Substantia nigra (tissue), 51 donors: ENCODE measurements at places on chromosomes 12 and 14.
A peak's percentile ranks its signal among the peaks of the same experiment; 100 is the strongest.

- DNase-seq: no peak
Observed at GRCh38 chr12:20492251-20492760, 124.0 kb downstream of the PDE3A start.

GRCh38 chr12:23375621-23376020 is 573.8 kb downstream of the SOX5 start:
- DNase-seq: no peak

DNA sequence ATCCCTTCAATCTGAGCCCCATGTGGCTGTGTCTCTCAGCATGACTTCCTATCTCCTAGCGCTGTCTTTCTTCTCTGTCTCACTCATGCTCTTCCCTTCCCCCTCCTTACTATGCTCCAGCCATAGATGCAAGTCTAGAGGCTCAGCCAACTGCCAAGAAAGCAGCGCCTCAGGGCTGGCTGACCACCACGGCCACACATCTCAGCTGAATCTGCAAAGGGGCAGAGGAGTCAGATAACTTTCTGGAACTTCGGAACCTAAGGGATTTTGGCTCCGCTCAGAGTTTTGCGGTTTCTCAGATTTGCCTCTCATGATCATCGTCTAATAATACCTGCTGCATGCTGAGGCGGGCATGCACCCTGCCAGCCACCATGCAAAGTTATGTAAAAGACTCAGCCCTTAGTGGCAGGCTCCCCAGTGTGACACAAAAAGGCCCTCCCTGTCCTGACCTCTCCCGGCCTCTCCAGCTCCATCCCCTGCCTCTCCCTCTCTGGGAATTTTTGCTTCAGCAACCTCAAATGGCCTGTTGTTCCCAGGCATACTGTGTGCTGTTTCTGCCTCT is 5.0 kb upstream of the FGF6 start:
- no peak for DNase-seq

- no peak for DNase-seq
Observed at GRCh38 chr12:54590978-54591591, 2.6 kb upstream of the PPP1R1A start.

DNA sequence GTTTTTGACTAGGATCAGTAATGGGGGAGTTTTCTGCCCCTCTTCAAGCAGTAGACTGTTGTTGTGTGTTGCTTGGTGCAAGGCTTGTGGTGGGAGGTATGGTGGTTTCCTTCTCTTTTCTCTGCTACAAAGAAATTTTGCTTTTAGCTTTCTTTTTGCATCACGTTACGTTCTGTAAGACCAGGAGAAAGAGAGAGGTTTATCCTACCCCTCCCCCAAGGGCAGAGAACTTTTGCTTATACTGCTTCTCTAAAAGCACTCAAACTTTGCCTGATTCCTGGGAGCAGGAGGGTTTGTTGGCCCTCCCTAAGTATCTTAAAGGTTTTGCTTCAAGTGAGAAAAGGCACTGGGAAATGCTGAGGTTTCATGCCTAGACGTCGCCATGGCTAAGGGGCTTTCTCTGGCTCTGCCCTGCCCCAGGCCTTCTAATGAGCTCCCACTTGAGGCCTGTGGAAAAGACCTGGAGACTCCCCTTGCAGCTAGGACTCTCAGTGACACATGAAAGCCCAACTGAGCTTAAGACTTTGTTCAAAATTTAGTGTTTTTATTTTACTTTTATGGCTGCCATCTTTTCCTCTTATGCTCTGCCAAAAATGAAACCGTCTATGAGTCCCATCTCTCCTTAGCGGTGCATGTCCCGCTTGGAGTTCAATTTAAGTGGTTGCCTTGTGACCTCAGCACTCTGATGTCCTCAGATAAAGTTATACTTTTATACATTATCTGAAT is 49.2 kb downstream of the EIF2S3B start:
- no peak for DNase-seq

DNA sequence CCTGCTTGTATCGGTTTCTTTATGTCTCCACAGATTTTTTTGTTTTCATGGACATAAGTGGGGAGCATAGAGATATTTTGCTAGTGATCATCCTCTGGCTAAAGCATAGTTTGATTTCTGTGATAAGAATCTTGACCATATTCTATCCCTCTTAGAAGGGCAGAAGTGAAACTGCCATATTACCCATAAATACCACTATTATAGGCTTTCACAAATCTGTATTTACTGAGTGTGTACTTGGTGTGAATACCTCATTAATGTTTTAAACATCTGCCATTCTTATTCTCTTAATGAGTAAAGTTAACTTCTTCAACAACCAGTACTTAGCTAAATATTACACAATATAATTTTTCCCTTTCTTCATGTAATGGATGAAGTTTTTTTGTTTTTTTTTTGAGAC is 16.1 kb downstream of the WNK1 start:
- DNase-seq: no peak

DNA sequence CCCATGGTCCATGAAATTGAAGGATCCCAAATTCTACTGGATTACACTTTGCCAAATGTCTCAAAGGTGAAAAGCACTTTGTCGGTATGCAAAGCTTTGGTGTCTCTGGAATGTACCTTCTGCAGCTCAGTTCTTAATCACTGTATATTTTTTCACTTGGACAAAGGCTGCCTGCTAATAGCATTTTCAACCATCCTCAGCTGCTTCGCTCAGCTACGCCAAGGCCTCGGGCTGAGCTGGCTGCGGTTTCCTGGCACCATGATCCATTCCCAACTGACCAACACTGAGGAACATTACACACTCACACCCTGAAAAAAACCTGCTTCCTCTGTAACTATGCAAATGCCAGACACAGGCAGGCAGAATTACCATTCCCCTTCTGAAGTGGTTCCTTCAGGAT is 335.2 kb downstream of the DPF3 start:
- peak; percentile 34 for DNase-seq

DNA sequence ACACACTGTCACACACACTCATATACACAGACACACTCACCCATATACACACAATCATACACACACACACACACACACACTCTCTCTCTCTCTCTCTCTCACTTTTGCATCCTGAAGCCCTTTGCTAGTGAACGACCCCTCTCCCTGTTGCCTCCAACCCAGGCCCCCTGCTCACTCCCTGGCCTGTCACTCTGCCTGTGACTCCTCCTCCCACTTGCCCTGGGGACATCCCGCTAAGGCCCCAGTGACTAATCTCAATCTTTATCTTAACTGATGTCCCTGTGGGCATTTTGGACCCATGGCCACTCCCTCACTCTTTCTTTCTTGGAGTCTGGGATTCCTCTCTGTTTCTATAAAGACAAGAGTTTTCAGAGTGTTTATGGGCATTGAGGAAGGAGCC is 10.9 kb upstream of the DLK1 start:
- DNase-seq: no peak

DNA sequence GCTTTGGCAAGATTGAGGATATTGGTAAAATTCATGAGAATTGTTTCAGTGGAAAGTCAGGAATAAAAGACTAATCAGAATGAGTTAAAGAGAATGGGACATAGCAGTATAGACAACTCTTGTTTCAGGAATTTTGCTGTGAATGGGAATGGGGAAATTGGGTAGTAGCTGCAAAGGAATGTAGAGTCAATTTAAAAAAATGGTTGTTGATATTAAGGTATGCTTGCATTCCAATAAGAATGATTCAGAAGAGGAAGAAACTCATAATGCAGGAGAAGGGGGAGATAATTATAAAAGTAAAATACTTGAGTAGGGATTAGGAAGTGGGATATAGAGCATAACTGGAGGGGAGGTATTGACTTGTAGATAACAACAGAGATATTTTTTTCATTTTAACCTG is 40.7 kb downstream of the MNAT1 start:
- DNase-seq: no peak

DNA sequence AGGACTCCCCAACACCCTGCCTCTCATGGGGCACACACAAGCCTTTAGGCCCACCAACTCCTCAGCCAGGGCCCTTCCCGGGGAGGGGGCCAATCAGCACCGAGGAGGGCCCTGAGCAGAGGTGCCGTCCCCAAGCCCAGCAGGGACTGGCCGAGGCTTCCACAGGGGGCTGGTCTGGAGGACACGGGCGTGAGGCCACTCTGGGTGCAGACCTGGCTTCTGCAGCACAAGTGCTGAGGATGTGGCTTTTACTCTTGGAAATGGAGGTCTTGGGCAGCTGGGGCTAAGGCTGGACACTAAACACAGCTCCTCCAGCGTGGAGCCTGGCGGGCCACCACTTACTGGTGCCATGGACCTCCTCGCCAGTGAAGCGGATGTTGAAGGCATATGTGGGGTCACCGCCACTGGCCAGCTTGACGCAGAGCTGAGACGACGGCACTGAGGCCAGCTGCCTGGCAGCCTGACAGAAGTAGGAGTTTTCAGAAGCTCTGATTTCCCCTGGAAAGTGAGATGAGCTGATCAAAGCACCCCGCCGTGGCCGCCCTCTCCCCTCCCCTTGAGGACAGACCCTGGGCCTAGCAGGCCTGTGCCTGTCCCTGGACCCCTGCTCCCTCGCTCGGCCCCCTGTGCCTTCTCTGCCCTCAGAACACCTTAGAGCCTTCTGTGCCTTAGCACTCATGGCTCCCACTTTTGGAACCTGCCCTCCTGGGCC is 44.0 kb downstream of the TRAFD1 start:
- DNase-seq: no peak

- DNase-seq: no peak
Observed at GRCh38 chr12:124678421-124678893, 111.0 kb upstream of the NCOR2 start.

- no peak for DNase-seq
Observed at GRCh38 chr14:62077676-62078261, 315.5 kb downstream of the SNAPC1 start.

DNA sequence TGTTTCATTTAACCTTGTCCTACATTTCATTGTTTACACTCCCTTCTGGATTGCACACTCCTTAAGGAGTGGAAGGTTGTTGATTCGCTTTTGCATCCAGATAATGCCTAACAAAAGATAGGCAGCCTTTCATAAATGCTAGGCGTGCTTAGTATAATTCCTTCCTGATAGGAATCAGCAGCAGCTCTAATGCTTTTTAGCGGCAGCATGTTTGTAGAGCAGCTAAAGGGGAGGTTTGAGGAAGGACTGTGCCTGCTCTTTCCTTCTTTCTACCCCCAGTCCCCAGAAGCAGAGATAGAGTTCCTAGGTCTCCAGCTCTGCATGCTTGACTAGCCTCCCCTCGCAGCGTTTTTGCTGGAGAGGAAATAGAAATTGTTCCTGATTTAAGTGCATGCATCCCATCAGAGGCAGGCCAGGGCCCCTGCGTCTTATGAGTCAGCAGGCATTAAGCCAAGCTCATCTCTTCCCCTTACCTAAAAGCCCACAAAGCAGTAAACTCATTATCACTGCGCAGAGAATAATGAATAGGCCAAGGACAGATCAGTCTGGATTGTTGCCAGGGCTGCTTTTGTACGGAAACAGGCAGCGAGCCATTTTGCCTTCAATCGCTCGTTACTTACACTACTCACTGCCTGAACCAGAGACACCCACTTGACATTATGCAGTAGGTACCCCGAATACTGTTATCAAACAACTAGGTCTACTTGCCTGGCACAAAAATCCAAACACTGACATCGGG is 14.0 kb upstream of the TBPL2 start:
- DNase-seq: peak; percentile 49

DNA sequence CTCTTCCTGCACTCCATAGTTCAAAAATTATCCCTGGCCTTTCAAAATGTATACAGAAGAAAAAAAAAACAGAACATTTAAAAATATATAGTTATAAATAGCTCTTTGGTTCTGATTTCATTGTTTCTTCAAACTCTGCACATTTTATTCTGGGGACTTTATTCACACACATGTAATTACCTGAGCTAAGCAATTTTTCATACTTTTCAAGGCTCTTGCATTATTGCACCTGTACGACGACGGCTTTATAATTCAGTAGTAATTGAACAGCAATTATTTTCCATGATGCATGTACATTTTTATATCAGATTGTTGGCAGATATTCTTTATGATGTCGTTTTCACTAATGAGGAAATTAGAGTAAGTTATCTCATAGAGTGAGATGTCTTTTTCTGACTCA is 13.5 kb upstream of the SLC15A5 start:
- no peak for DNase-seq

GRCh38 chr12:95396849-95397468 is 77.0 kb upstream of the METAP2 start:
- no peak for DNase-seq

DNA sequence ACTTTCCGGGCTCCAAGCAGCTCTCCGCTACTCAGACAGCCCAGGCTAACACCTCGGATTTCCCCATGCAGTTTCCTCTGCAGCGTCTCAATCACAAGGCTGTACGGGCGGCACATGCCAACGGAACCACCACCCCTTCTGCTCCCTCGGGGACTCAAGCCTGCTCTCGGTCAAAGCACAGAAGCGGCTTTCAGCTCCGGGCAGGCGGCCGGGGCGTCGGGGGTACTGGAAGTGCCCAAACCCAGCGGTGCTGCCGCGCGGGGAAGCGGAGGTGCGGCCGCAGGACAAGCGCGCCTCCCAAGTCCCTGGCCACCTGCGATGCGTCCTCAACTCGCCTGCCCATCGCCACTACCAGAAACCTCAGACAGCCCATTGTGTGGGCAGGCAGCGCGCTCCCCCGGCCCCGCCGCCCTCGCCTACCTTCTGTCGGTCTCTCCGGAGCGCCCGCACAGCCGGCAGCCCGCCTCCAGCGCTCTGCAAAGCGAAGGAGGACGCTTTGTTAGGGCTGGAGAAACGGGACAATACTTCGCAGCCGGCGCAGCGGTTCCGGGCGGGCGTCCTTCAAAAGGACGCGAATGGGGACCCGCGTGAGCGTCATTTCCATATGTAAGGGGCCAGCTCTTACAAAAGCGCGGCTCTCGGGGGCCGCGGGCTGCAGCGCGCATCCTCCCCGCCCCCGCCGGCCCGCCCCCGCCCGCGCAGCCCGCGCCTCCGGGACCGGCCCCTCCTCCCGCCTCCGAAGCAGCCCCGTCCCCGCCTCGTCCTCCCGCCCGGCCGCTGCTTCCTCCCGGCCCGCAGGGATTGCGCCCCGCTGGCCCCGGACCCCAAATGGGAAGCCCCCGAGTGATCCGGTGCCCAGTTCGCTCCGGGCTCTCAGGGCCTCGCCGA is 674 bp downstream of the NIN start:
- DNase-seq: peak; percentile 13

DNA sequence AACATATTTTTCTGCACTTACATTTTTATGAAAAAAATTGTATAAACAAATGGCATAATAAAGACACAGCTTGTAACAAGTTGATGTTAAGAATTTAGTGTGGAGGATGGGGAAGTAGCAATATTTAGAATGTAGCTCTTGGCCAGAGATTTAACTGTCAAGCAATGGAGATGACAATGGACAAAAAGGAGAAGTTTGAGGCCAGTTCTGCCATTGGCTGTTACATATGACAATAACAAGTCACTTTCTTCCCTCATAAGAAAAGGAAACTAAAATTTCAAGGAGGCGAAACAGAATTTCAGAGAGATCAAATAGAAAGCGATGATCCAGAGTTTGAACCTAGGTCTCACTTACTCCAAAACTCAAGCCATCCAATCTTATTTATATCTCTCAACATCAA is 122.8 kb upstream of the CCDC175 start:
- no peak for DNase-seq
